Right forelimb (tissue), 1 donor: ENCODE measurements at places on chromosomes 2 and 18.
A peak's percentile ranks its signal among the peaks of the same experiment; 100 is the strongest.

DNA sequence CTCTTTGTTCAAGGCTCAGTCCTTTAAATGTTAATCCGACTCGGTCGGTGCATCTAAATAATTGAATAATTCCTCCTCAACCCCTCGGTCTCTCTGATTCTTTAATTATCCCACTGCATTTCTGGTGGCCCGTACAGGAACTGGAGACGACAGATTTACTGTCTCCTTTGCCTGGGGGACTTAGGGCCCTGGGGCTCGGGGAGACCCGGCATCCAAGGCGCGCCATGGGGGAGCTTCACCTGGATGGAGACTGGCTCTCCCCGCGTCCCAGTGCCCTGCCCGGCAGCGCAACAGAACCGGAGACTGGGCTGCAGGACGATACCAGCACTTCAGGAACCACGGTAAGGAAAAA, 47.7 kb upstream of the SELENOI start:
- no peak for DNase-seq

DNA sequence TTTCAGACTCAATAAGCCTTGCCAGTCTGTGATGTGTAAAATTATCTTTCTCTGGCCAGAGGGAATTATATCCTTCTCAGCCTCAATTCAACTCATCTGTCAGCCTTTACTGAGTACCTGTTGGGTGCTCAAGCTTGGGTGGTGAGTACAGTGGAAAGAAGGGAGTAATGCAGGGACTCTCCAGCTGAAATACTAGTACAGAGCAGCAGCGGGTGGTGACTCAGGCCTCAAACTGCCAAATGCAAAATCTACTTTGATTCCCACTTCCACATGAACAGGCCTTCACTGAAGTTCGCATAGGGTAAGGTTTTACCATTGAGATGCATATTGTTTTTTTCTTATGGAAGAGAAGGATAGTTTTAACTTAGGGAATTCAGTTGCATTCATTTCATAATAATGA, 326.8 kb downstream of the LRRTM1 start:
- DNase-seq = no peak

GRCh38 chr2:240791821-240792628, 28.0 kb downstream of the KIF1A start:
- peak; percentile 93 for DNase-seq

DNA sequence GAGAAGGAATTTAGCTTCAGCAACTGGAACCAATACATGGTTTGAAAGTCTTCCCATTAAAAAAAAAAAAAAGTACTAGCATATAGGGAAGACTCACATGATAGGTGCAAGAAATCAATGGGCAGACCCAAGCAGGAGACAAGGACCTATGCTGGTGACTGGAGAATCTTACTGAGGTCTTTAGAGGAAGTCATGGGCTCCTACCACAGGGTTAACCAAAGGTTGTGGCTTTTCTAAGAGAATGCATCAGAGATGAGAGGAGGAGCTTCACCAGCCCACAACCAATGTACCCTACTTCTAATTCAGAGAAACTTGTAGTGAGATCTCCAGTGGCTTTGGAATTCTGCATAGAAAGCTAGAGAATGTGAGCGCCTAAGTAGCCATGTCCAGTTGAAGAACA, 207.4 kb downstream of the NCKAP5 start:
- no peak for DNase-seq

GRCh38 chr2:225994748-225995405, 595.4 kb downstream of the NYAP2 start:
- no peak for DNase-seq

DNA sequence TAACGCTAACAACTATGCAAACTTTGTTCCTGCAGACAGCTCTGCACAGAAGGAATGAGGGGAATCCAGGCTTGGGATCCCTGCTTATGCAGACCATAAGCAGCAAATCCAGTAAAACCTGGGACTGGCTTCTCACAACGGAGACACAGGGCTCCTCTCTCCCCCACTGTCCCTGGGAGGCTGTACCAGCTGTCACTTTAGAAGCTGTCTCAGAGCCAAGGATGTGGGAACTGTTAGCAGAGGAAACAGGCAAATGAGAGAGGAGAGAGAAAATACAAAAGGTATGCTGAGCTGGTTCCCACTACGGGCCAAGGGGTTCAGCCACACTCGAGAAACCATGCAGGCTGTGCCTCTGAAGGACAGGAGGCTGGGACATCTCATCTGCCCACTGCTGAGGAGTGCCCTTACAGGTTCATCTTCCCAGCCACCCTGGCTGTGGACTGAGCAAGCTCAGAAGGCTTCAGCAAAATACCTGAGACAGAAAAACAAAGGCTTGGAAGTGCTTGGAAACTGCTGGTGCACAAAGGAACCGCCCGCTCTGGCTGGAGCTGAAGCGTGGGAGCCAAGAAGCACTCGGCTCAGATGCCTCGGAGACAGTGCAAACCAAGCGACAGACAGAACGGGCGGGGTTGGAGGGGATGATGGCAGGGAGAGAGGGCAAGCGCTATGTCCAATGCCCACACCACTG, 72.5 kb downstream of the FAM210A start:
- no peak for DNase-seq

DNA sequence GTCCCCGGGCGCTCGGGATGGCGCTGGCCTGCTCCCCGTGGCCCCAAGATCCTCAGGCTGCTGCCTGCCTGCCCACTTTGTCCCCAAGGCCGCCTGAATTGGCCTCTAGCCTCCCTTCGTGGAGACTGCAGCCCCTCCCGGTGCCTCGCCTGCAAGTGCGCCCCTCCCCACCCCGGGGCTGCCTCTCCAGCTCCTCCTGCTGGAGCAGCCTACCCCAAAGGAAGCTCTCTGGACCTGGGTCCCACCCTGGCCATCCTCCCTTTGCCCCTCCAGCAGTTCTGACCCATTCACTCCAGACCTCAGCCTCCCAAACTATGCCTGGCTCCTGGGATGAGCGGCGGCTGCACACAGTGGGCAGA, 6.2 kb downstream of the ESPNL start:
- DNase-seq = peak; percentile 42

DNA sequence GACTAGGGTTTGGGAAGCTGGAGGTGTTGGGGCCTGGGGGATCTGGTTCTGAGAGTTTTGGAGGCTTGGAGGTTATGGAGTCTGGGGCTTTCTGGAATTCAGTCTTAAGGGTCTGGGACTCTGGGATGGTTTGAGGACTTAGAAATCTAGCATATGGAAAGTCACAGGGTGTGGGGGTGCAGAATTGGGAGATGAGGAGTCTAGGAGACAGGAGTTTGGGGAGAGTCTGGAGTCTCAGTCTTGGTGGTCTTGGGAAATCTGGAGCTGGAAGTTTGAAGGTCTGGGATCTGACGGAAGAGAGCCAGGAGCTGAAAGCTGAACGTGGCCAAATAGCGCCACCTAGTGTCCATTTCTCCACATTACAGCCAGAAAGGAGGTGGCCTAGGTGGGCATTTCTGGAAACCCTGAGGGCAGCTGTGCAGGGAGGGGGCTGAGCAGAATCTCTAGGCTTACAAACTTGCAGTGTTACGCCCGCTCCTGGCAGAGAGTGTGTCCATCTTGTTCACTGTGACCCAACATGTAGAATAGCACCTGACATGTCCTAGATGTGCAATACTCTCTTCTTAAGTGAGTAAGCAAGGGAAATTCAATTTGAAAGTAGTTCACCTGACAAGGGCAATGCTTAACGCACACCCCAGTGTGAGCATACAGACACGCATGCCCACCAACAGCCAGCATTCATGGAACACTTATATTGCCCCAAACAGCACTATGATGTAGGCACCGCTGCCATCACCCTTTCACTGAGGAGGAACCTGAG, 204.8 kb downstream of the TFCP2L1 start:
- DNase-seq = peak; percentile 83

DNA sequence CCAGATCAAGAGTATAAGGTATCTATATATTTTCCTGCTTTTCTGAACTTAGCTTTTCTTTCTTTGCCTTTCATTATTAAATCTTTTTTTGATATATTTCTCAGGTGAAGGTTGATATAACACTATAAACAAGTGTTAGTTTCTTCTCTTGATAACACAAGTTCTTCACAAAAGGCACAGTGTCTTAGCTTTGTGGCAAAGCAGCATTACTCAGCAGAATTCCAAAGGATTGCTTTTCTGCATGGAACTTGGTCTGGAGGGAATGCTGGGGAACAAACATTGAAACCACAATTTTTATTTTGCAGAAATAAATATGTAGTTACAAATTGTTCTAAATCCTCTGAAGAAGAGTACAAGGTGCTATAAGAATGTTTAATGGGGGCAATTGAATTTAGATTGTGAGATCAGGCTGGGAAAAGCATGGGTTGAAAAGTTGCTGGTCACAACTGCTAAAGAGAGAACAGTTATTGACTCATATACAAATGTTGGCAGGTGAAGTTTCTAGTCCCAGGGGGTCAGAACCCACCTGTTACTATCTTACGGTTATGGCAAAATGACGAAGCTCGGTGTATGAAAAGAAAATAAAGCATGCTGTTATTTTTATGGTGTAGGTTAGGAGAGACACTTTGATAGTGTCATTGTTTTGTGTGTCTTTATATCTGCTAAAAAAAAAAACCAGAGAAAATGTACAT, 68.2 kb downstream of the UBR3 start:
- no peak for DNase-seq

DNA sequence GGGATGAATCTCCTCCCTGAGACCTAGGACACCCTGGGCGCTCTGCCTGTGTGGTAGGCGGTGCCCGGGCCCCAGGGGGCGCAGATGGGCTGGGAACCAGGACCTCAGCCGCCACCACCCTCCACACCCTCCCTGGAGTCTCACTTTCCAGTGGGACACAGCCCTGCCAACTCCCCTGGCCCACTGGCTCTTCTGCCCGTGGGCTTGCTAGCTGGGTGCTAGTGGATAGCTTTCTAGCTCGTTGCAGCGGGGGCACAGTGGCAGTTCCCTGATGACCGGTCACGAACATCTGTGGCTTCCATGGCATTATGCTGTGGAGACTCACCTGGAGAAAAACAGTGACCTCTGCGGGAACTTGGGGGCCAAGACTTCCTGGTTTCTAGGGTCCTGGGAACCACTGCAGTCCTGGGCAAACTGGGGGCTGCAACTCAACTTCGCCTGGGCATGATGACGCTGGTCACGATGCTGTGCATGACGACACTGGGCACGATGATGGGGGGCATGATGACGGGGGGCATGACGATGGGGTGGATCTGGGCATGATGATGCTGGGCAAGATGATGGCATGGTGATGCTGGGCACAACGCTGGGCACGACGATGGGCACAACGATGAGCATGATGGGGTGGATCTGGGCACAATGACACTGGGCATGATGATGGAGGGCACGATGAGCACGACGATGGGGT, 31.0 kb upstream of the ALLC start:
- peak; percentile 5 for DNase-seq

- DNase-seq = no peak
These were observed 31.4 kb downstream of the KCNJ13 start for GRCh38 chr2:232744963-232745362.

DNA sequence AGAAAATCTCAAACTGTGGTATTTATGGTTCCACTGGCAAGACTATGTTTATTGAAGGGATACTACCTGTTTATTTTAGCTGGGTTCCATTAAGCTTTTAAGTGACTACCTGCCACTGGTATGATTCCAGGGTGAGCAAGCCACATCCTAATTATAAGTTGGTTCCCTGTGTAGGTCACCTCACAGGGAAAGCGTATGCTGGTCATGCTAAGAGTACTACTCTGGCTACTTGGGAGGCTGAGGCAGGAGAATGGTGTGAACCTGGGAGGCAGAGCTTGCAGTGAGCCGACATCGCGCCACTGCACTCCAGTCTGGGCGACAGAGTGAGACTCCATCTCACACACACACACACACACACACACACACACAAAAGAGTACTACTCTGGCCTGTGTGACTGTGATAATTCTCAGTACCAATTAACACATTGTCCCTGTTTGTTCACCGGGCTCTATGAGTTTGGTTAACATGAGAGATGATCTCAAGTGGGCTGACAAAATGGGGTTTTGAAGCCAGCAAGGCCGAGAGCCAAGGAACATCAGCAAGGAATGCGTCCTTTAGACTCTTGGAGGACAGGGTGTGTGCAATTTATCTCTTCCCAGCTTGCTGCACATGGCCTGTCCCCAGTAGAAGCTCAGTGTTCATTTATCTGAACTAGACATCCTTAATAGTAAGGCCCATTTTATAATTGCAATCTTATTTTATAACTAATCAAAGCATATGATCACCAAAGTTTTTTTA, 15.2 kb upstream of the ITSN2 start:
- DNase-seq = no peak

DNA sequence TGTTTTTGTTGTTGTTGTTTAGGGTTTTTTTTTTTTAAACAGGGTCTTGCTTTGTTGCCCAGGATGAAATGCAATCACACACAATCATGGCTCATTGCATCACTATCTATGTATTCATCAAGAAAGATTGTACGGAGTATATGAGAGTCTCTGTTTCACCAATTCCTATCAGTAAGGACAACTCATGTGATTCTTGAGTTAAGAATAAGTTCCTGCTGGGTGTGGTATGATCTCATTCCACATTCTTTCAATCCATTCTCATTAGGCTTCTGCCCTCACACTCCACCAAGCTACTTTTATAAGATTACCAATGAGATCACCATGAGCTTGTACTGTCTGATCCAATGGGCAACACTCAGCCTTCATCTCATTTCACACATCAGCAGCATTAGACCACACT, 9.1 kb upstream of the AP1S3 start:
- DNase-seq = no peak

GRCh38 chr2:24875272-24875671, 44.8 kb downstream of the ADCY3 start:
- peak; percentile 68 for DNase-seq

DNA sequence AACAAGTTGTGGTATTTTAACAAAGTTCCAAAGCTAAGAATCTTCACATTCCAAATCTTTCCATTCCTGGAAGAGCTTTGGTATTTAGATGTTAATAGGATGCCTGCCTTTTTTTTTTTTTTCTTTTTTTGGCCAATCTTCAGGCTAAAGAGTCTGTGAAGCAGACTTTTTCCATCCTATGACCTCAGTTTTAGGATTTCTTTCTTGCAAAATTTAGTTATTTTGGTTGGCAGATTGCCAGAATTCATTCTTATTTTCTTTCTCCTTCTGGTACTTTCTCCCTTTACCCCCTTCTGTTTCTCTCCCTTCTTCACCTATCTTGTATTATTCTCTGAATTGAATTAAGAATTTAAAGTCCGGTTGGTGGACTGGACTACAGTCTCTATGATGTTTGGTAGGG, 217.8 kb upstream of the REV1 start:
- DNase-seq = no peak

DNA sequence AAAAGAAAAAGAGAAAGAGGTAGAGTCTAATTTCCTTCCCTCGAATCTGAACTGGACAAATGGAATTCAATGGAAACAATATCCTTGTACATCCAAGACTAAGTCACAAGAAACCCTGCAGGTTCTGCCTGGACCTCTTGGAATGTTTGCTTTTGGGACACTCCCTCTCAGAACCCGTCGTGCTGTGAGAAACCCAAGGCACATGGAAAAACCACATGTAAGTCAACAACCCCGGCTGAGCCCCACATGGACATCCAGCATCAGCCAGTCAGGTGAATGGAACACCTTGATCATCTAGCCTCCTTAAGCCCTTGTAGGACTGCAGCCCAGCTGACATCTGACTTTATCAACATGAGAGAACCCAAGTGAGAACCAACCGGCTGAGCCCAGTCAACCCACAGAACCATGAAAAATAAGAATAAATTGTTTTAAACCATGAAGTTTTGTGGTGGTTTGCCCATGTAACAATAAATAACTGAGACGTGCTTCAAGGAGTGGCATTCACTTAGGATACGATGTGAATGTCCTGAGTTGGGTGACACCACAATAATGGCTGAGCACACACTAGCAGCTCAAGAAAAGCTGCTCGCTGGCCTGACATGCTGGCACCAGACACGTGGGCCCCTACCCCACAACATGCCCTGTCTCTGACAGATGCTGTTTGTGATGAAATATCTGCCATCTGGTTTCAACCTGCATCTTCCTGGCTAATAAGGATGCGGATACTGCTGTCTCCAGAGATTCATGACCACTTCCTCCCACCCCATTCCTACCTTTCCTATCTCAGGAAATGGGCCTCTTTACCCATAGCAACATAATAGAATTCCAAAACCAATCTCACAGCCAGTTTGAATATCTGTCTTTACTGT, 28.8 kb downstream of the PKDCC start:
- no peak for DNase-seq
